Stimulated activated CD8-positive, alpha-beta memory T cell treated with anti-CD3 and anti-CD28 coated beads, Interleukin-7, amount 100 ng/mL, for 24 hours (primary cell): ENCODE measurements at places on chromosomes 1 and 21.
A peak's percentile ranks its signal among the peaks of the same experiment; 100 is the strongest.

DNA sequence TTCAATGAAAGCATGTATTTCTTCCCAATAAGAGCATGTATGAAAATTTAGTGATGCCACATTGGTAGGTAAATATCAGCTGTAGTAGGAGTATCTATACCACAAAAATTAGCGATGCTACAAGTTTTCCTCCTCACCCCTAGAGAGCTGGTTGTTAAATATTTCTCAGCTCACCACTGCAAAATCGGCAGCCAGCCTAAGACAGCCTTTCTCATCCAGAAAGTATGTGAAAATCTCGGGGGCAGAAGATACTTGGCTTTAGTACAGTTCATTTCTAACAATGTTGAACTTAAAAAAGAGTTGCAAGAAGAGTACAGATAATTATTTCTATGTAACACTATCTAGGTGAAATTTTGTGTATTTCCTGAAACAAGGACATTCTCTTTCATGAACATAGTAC, 235.4 kb downstream of the TPR start:
- no peak for DNase-seq

DNA sequence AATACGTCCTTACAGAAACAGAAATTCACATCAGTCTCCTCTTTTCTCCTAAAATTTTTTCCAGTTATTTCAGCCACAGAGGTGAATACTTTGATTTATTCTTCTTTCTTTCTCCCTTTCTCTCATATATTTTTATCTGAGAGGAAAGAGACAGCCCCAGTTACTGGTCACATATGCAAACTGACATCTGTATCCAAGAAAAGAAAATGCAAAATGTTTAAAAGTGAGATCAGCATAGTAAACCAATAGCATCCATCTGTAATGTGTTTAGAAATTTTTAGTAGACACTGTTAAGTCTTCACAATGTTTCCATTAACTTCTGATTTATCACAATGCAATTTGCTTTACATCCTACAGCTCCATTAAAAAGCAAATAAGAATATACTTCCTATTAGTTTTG, 53.5 kb downstream of the NTNG1 start:
- no peak for DNase-seq

- no peak for DNase-seq
Observed at GRCh38 chr1:110555807-110556470, 37.0 kb upstream of the KCNA10 start.

DNA sequence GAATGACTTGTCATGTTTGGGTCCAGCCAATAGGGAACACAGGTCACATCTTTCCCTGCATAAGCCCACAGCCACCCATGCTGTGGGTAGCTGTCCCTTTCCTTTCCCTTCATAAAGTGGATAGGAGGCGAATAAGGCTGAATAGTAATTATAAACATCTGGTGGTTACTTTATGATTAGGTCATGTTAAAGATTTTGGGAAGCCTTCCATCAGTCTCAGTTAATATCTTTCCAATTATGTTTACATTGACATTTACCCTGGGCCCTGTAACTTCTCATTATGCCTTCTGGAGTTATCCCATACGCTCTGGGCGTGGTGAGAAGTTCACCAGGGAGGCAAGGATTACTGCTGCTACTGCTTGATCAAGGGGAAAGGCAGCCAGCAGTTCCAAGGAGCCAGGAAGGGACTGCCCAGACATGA, 197.2 kb downstream of the HLX start:
- DNase-seq = no peak

DNA sequence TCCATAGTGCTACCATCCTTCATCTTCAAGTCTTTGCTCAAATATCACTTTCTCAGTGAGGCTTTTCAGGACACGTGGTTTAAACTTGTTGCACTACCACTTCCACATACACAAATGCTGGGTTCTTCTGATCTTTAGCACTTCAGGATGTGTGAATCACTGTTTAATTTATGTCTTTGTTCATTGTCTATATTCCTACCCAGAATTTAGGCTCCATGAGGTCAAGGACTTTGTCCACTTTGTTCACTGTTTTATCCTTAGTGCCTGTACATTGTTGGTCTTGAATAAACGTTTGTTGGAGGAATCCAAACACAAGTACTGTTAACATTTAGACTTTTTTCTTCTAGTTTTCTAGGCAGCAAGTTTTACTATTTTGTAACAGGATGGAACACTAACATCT, 42.6 kb upstream of the RALGPS2 start:
- DNase-seq = no peak

GRCh38 chr1:160629286-160630210, 17.3 kb downstream of the SLAMF1 start:
- DNase-seq = no peak

GRCh38 chr21:45482899-45483821, 59.1 kb downstream of the SLC19A1 start:
- DNase-seq = peak; percentile 25
